CD4-positive, alpha-beta T cell treated with Interleukin-2 at 100 ng/mL for 4 hours (primary cell): ENCODE measurements at places on chromosomes 16 and 17.

- no peak for DNase-seq
Measured at GRCh38 chr16:54335230-54335629, 48.6 kb upstream of the IRX3 start.

GRCh38 chr17:34051046-34051445 lies 204.0 kb upstream of the CCL2 start:
- no peak for DNase-seq

- DNase-seq, result no peak
Measured at GRCh38 chr16:11990702-11991390, 14.3 kb downstream of the SNX29 start.

- DNase-seq, result no peak
Measured at GRCh38 chr17:80107231-80108021, 6.0 kb downstream of the GAA start.

DNA sequence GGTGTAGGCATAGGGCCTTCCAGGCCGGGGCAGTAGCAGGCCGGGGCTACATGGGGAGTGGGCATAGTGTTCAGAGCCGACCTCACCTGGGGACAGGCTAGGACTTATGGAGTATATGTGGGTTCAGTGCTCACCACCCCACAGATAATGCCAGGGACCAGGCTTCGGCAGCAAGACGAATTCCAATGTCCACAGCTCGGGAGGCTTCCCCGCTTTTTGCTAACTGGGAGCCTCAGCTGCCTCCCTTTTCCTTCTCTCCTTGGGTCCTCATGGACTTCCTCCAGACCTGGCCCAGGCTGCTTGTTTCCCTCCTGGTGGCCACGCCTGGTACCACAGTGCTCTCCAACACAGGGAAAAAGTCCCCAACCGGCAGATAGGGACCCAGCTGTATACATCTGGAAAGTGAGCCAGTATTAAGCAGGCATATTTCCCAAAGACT lies 20.1 kb upstream of the SLC46A1 start:
- DNase-seq, result no peak

DNA sequence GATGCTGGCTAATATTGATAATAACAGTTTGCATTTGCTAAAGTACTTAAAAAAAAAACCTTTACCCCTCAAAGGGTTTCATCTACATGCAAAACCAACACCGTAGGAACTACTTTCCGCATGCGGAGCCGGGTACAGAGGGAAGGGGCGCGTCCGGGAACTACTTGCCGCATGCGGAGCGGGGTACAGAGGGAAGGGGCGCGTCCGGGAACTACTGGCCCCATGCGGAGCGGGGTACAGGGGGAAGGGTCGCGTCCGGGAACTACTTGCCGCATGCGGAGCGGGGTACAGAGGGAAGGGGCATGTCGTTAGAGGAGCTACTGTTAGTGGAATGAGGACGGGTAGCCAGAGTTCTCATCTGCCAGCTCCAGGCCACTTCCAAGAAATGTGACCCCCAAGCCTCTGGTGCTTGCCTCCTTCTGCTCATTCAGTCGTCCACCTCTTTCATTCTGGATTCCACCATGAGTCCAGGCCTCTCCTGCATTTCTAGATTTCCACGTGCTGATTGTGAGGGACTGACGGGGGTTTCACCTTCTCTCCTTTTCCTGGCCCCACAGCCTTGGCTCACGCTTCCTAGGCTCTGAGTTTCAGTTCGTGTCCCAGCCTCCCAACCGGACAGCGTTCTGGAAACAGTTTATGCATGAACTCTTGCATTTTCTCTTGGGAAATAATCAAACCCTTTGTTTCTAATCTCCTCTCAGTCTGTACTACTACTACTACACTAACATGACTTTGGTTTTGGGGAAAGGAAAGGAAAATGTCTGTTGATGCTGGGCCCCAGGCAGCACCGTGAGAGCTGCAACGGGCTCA lies 26.9 kb downstream of the MINK1 start:
- DNase-seq, result no peak

DNA sequence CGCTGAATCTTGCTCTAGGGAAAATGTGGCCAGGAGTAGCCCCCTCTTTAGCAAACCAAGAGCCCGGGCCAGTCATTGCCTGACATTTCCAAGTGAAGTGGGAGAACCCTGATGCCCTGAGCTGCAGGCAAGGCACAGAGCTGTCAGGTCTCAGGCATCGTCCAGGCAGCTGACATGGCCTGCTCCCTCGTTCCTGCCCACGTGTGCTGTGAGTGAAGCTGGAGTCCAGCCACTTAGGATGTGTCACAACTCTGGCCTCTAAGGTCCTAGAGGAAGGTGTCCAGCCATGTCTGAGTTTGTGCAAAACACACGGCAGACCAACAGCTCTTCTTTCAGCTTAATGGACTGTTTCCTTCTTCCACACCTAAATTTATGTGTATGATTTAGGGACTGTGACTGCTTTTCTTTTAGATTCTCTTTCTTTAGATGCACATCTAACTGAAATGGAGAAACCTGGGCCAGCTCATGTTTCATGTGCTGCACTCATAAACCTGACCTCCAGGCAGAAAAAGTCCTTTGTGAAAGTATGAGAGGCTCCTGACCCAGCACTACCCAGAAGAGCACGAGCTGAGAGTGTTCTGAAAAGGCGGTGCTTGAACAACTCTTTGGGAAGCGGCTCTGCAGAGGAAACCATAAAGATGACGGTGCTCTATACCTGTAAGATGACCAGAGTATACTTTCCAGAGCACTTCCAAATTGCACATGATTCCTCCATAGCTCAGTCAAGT lies 14.8 kb upstream of the LIMD2 start:
- no peak for DNase-seq

DNA sequence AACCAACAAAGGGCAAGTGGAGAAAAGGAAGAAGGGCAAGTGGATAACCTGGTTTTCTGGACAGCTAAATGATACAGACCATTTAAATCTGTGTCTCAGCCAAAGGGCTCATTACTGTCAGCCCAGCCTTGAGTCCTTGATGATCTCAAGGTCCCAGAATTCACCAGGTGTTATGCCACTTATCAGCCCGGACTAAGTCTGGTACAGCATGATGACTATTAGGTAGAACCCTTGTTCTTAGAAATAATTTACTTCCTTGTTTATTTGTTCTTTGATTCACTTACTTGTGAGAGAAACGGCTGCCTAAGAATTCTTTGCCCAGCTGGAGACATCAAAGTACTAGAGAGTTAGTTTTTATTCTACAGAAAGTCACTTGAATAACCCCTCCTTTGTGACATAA lies 3.5 kb downstream of the PDILT start:
- no peak for DNase-seq
